Astrocyte of the cerebellum (primary cell): ENCODE measurements at places on chromosomes 16 and 17.

DNA sequence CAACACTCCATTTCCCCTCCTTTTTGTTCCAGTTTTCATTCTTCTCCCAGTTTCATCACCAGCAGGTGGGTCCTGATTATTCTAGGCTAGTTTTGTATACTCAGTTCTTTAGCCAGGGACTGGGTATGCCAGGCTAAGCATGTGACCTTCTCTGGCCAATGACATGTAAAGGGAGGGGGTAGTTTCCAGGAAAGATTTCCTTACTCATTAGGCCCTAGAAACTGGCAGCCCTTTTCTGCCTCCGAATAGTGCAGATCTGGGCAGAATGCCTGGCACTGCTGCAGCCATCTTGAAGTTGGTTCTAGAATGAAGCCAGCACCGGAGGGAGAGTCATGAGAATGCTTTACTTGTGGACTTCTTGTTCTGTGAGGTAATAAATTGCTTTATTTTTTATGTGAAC, 126.9 kb upstream of the AXIN2 start:
- DNase-seq: no peak

GRCh38 chr16:57935904-57936303, 35.0 kb downstream of the CNGB1 start:
- DNase-seq: no peak

- DNase-seq: no peak
Measured at GRCh38 chr17:45433159-45433535, 477 bp upstream of the ARHGAP27 start.

GRCh38 chr17:33240362-33240761, 52.7 kb downstream of the ASIC2 start:
- DNase-seq: no peak

DNA sequence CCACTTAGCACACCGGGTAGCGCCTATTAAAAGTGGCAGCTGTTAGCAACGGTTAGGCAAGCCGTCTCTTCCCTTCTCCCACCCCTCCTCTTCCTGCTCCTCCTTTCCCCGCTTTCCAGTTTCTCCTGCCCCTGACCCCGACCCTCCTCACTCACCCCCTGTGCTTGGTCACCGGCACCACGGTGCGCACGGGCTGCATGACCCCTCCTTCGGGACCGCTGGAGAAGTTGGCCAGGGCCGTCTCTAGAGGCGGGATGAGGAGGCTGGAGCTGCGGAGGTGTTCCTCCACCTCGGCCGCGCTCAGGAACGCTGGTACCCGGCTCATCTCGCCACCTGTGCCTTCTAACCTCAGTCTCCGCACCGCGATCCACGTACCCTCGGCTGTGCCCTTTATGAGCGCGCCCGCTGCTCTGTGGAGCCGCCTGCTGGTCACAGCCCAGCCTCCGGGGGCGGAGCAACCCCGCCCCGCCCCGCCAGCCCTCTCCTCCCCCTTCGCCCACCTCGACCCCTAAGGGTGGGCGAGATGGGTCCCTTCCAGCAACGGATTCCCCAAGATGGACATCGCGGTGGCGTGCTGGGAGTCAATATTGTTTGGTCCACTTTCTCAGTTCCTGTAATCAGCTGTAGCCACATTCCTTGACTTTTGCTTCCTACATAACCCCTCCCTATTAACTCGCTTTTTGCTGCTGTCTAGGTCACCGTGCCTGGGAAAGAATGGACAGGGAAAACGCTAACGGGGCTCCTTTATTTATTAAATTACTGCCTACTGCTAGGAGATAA, at the start of gene CRYM:
TSS of gene CRYM (minus strand) at position 364 of the 780 bp plus-strand sequence. CDS start at position 325, 39 bp downstream.
- DNase-seq: no peak

GRCh38 chr17:66782851-66783250, 52.1 kb upstream of the CACNG5 start:
- no peak for DNase-seq

- no peak for DNase-seq
Measured at GRCh38 chr16:57190136-57190535, 4.0 kb downstream of the RSPRY1 start.

GRCh38 chr17:80725517-80725916, 180.9 kb downstream of the RPTOR start:
- no peak for DNase-seq

- no peak for DNase-seq
Measured at GRCh38 chr16:54436346-54436745, 149.8 kb upstream of the IRX3 start.

- DNase-seq: no peak
Measured at GRCh38 chr17:56595831-56596690, 2.6 kb downstream of the NOG start.

DNA sequence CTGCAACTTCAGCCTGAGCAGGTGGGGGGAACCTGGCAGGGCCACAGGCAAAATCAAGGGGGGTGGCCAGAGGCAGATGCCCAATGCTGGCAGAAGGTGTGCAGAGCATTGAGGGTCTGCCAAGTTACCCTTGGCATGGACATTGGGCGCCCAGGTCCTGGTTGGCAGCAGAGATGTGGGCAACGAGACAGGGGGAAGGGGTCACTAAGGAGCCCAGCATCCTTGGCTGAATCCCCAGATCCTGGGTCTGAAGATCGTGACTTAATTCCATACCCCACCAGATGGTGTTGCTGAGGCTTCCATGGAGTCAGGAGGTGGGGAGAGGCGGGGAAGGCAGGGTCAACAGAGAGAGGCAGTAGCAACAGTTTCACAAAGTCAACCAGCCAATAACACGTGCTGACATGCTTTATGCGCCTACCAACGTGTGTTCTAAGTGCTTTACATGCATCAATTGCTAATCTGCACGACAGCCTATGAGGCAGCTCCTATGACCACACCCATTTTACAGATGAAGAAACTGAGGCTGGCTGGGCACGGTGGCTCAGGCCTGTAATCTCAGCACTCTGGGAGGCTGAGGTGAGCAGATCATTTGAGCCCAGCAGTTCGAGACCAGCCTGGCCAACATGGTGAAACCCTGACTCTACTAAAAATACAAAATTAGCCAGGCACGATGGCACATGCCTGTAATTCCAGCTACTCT, 83.3 kb downstream of the GSG1L start:
- DNase-seq: no peak

GRCh38 chr17:17712268-17712924, 31.1 kb downstream of the RAI1 start:
- DNase-seq: no peak

- DNase-seq: no peak
Measured at GRCh38 chr16:5653041-5653440, 555.4 kb upstream of the EEF2KMT start.

- DNase-seq: no peak
Measured at GRCh38 chr17:57107498-57108101, 22.6 kb downstream of the AKAP1 start.

- no peak for DNase-seq
Measured at GRCh38 chr17:58595194-58595792, 80.9 kb upstream of the MTMR4 start.

- DNase-seq: no peak
Measured at GRCh38 chr16:27052007-27052406, 14.7 kb upstream of the C16orf82 start.

GRCh38 chr16:51773071-51773890, 622.2 kb upstream of the SALL1 start:
- no peak for DNase-seq

GRCh38 chr17:49696233-49696761, 11.5 kb downstream of the SLC35B1 start:
- no peak for DNase-seq

GRCh38 chr16:27235938-27236245, 32.6 kb downstream of the KDM8 start:
- no peak for DNase-seq

DNA sequence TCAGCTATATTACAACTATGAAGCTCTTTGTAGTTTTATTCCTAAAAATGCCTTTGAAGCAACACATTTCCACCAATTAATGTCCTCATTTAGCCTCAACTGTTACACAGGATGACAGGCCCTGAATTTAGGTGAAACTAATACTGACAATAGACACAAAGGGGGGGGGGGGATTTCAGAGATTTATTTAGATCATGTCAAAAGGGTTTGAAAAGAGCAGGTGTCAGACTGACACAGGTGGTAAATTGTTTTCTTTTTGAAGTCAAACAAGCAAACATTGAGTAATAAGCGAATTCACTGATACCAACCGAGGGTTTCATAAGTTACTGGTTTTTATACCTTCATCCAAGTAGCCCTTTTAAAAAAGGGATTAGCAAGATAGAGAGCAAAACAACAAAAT, 40.8 kb downstream of the KANSL1 start:
- DNase-seq: no peak

- DNase-seq: no peak
Measured at GRCh38 chr16:19400711-19401110, 17.0 kb upstream of the TMC5 start.

GRCh38 chr17:81050645-81051625, 16.0 kb downstream of the BAIAP2 start:
- DNase-seq: no peak

DNA sequence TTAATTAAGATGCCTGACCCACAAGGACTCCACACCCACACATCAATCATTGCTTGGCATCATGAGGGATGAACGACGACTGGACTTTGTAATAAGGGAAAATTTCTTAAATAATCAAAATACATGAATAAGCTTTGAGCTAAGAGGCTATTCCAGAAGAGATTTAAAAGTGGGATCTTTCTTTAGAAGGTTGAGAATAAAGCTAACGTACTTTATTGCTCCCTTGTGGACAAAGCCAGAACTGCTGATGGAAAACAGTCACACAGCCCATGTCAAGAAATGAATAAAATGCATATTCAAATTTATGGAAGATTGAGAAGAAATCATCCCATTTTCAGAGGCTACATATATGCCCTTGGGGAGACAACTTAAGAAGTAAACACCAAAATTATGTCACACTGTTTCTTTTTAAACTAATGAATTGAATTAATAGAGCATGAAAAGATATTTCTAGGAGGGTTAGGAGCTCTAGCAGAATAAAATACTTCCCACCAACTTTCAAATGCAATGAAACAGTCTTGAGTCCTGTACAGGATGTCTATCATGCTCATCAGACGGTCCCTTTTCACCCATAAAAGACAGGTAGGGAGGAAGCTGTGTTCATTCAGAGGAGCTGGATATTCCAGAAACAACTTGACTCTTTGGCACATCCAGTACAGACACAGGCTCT, 60.2 kb upstream of the PHOSPHO1 start:
- DNase-seq: peak; percentile 8

- no peak for DNase-seq
Measured at GRCh38 chr16:79856581-79856980, 256.0 kb upstream of the MAF start.

- no peak for DNase-seq
Measured at GRCh38 chr16:2484898-2485508, 10.1 kb downstream of the TBC1D24 start.

GRCh38 chr17:39867084-39867879, 720 bp upstream of the ZPBP2 start:
- DNase-seq: no peak

GRCh38 chr16:15435216-15435864, 952 bp downstream of the BMERB1 start:
- DNase-seq: no peak

DNA sequence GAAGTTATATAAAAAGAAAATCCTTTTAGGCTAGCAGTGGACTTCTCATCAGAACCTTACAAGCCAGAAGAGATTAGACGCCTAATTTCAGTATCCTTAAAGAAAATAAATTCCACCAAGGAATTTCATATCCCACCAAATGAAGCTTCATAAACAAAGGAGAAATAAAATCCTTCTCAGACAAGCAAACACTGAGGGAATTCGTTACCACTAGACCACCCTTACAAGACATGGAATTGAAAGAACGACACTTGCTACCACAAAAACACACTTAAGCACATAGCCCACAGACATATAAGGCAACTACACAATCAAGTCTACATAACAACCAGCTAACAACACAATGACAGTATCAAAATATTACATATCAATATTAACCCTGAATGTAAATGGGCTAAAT, 299.2 kb downstream of the TOX3 start:
- DNase-seq: no peak

- DNase-seq: peak; percentile 60
Measured at GRCh38 chr17:75785016-75785890, 647 bp downstream of the UNK start.

GRCh38 chr17:17495536-17496188, 533 bp downstream of the RASD1 start:
- no peak for DNase-seq

DNA sequence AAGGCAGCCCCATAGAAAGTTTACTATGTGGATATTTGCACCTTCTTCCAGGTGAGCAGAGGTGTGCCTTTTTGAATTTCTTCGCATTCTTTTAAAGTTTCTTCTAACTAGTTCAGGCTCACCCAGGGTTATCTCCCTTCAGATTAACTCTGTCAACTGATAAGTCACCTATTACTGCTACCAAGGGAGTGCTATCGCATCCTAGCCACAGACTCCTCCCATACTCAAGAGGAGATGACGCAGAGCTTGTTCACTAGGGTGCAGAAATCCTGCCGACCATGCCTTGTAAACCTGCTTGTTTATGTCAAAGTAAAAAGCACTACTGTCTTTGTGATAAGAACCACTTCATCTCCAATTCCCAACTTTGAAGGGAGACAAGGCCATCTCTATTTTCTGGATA, 390.1 kb downstream of the RBFOX1 start:
- no peak for DNase-seq

DNA sequence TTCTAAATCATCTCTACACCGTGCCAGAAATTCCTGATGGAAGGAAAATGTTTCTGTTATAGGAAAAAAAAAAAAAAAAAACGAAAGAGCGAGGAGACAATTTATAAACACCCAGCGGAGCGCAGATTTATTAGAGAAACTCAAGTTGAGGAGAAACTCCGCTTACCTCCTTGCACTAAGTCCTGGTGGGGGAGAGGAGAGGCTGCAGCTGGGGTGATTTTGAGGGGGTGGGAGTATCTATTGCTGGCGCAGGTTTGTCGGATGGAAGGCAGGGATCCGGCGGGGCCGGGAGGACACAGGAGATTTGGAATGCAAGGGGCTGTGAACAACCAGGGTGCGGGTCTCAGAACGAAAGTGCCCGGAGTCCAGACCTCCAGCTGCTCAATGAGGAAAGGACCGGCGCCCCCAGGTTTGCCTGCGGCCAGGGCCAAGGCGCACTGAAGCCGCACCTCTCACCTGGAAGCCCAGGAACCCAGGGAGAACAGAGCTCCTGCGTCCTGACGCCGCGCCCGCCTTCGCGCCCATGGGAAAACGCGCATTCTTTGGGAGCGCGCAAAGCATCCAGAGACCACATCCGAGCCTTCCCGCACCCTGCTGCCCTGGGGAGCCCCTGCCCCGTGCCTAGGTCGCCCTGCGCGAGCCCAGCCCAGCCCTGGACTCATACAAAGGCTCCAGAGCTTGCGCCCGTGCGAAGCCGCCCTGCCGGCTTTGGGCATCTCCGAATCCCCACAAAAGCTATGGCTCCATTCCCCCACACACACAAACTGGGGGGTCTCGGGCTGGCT, 2.6 kb upstream of the HOXB8 start:
- no peak for DNase-seq

GRCh38 chr17:64920026-64920418, 744 bp upstream of the LRRC37A3 start:
- no peak for DNase-seq

GRCh38 chr16:12523002-12523401, 280.7 kb downstream of the CPPED1 start:
- no peak for DNase-seq
